ENCODE measurements at places on chromosomes 7 and 10.

DNA sequence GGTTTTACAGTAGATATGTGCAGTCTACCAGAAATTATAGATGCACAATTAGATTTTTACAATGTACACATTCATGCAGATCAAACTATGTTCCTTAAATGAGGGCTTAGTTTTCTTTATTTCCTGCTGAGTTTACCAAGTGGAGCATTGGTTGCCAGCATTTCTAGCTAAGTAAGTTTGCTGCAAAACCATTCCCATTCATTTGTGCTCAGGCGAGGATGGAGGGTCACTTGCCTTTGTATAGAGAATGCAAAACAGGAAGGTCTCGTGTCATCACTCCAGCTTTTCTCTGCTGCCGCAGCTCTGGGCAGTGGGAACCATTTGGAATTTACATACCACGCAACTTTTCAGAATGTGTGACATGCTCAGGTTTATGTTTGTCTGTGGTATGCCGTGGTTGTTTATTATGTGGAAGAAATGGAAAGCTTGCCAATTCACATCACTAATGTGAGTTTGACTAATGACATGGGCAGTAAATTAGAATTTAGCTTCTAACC is 198.6 kb downstream of the TRIL start:
- DNase-seq: no peak

- no peak for DNase-seq
These were observed at the start of gene MAGI2 for GRCh38 chr7:79453558-79454360. TSS of gene MAGI2 (minus strand) at chr7:79453667. CDS start at chr7:79453320, 347 bp downstream.

DNA sequence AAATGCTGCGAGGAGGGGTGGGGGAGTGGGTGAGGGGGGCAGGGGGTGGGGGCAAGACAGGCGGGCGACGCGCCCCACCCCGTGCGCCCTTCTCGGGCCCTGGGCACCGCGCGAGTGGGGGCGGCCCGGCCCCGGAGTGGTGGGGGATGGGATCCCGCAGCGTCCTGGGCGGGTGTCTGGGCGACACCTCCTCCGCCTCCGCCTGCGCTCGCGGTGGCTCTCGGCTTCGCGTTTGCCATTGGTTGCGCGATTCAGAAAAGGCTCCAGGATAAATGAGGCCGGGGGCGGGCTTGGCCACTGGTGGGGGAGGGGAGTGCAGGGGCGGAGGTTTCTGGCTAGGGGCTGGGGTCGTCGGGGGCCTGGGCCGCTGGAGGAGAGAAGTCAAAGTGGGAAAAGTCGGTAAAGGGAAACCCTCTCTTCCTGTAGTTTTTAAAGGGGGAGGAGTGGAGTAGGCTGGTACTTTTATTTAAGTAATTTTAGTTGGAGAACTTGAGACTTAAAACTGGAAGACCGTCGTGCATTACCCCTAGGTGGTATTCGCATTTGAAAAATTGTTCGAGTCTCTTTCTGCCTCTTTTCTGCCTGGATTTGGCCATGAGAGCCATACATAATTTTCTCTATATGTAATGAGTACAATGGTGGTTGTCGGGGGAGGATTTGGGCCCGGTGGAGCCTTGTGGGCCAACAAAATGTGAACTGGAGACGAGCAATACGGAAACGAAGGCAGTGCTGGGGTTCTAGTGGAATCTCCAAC is 992 bp upstream of the IGF2BP3 start:
- peak; percentile 50 for DNase-seq

GRCh38 chr7:143419880-143420279 is 11.2 kb upstream of the EPHA1 start:
- DNase-seq: no peak

DNA sequence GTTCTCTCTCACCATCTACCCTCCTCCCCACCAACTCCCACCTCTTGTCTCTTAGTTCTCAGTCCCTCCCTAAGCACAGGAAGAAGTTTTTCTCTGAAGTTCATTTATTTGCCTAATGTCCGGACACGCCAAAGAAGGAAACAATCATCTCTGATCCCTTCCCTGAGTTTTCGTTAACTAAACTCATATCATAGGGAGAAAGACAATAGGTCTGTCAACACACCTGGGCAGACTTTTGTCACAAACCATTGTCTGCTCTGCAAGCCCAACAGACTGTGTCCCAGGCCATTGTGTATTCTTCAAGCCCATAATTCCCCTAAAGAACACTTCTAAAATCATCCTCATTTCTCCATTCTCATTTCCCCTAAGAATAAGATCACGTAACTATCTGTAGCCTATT is 691.0 kb upstream of the MBL2 start:
- DNase-seq: no peak

GRCh38 chr10:5976512-5977470 is 552 bp downstream of the IL15RA start:
- DNase-seq: peak; percentile 21

DNA sequence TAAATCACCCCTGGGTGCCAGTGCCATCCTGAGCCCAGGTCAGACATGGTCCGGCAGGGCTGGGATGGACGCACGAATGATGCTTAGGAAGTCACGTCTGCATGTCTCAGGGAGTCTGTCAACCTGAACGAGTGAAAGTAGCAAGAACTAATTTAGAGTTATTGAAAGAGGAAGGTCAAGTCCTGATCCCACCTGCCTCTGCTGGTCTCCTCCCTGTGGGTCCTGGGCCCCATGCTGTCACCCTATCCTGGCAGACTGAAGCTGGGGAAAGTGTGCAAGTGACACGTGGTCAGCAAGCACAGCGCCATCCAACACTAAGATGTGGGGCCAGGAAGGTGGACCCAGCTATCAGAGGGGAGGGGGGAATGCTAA is 26.1 kb upstream of the GRID1 start:
- no peak for DNase-seq

- DNase-seq: no peak
These were observed 22.2 kb downstream of the ANK3 start for GRCh38 chr10:60367431-60367830.

DNA sequence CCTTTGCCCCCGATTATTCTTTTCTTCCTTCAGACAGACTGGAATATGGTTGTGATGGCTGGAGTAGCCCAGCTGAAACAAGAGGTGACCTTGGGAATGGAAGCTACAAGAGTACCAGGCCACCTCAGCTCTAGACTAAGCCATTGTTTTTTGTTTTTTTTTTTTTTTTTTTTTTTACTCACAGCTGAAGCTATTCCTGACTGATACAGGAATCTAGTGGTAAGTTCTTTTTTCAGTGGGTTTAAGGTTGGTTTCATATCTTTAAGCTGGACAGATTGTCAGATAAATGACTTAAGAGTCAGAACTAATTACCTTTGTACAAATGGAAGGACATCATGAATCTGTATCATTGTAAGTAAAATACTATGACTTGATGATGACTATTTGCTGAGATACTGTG is 30.2 kb upstream of the PTPN12 start:
- no peak for DNase-seq

DNA sequence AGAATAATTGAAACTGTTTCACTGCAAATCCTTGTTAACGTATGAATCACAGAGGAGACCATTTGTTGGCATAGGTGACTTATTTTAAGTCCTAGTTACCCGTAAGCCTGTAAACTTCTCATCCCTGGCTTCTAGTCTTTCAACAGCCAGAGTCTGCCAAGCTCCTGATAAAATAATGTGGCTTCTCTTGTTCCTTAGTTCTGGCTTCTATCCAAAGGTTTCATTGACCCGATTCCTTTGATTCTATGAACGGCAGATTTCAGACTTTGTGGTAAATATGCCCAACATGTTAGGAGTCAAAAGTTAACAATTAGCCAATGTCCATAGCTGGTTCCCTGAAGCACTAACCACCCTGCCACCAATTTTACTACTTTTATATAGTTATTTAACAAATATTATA is 23.3 kb downstream of the DNAH11 start:
- no peak for DNase-seq

DNA sequence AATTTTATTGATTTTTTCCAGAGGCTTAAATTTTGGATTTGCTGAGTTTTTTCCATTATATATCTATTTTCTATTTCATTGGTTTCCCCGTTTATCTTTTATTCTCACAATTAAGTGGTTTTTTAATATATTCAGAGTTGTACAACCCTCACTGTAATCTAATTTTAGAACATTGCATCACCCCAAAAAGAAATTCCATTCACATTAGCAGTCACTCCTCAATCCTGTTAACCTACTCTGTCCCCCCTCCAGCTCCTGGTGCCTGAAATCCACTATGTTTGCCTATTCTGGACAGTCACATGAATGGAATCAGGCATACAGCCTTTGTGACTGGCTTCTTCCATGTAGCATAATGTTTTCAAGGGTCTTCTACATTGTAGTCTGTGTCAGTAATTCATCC is 55.8 kb upstream of the ITGA8 start:
- DNase-seq: no peak

GRCh38 chr7:127904670-127904985 is 126.6 kb downstream of the LRRC4 start:
- no peak for DNase-seq

DNA sequence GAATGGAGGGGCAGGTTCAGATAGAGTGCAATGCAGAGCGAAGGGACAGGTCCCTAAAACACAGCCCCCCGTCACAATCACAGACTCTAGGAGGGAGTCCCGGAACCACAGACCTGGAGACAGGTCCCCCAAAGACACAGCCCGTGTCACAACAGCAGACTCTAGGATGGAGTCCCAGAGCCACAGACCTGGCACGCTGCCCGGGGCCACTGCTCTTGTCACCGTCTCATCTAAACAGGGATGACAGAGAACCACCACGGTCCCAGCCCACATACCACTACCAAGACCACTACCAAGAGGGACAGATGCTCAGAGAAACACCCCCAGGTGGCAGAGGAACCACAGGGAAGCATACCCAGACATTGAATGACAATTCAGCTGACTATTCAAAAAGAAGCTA is 183.9 kb downstream of the TCERG1L start:
- no peak for DNase-seq

DNA sequence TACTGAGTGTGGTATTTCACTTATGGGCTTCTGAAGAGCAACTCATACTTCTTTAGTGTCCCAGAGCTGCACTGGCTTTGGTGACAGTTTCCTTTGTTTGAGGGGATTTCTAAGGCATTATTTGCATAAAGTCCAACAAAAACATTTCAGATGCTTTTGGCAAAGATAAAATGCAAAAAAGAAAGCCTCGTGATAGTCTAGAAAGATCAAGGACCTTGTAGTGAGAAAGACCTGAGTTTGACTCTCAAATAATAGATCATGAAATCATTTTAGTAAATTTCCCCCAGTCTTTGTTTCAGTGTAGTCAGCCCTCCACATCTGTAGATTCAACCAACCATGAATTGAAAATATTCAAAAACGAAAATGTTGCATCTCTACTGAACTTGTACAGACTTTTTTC is 107.4 kb downstream of the EEPD1 start:
- no peak for DNase-seq

DNA sequence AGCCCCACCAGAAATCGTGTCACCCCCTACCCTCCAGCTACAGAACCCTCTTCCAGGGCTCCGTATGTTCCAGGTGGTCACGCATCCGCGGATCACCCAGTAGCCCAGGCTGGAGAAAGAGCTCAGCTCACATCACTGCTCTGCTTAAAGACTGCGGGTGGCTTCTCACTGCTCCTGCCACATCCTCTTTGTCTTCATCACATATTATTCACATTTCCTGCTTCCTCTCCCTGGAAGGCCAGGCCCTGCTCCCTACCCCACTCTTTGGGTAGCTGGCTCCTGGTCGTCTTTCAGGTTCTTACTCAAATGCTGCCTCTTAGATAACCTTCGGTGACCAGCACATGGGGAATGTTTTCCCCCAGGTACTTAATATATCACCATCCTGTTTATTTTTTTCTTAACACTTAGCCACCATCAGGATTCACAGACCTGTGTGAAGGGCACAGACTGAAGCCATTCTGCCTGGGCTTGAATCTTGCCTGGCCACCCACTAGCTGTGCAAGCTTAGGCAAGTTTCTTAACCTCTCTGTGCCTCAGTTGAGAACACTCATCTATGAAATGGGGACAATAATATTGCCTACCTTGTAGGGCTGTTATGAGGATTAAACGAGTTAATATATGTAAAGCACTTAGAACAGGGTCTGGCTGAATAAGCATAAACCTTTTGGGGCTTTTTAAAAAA is 307.8 kb downstream of the PRPF18 start:
- no peak for DNase-seq

DNA sequence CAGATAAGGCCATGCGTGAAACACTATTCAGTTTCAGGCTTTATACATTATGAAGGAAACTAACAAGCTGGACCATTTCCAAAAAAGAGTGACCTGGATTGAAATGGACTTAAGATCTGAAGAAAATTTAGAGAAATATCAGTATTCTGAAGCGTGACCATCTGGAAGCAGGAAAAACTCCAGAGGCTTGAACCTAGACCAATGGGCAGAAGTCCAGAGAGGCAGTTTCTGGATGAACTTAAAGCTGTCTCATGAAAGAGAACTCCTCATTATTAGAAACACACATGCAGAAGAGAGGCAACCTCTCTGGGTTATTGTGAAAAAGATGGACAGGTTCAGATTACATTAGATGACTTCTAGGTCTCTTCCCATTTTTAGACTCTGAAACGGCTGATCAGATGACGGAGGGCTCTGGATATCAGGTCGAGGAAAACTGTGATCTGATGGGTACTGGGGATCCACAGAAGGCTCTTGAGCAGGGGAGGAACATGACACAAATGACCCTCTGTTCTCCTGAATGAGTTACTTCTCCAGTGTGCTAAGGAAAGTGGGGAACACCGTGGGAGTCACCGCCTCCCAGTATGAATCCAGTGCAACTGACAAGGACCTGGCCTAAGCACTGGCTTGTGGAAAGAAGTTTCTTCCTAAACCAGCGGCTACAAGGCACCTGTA is 116.5 kb downstream of the SPDYE5 start:
- DNase-seq: no peak

GRCh38 chr7:105298439-105298894 is 90.3 kb downstream of the SRPK2 start:
- peak; percentile 30 for DNase-seq

- DNase-seq: no peak
These were observed 111.2 kb downstream of the SAMD9 start for GRCh38 chr7:93006480-93007095.

GRCh38 chr10:43946445-43946844 is 297.8 kb upstream of the ZNF32 start:
- DNase-seq: no peak

DNA sequence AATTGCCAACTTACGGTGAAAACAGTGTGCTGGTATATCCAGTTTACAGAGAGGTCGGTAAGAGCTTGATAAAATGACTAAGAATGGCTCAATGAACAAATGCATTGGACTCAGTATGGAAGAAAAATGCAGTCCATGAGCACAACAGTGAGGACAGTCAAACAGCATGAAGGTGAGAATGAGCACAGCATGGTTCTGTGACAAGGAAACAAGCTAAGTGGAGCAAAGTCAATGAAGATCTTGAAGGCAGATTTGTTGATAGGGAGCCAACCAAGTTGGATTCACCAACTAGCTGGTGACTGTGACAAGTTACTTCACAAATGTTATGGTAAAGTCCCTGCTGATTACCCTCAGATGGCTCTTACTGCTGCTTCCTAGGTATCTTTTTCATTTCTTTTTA is 75.9 kb downstream of the SHOC2 start:
- no peak for DNase-seq

- DNase-seq: no peak
These were observed 3.8 kb downstream of the SPRN start for GRCh38 chr10:133420579-133420978.

DNA sequence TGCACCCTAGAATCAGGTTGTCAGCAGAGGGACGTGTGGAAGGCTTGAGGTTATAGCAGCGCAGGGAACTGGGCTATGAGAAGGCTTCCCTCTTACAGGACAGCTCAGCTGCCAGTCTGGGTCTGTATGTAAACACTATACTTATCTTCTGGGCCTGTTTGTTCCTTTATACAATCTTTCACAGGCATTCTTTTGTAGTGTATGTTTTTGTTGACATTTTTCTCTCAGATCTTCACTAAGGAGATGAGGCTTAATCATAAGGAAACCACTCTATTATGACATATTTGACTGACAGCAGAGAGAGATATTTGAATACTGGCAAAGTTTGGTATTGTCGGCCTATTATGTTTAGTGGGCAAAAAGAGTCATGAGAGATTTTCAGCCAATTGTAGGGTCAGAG is 929 bp downstream of the GBF1 start:
- no peak for DNase-seq
